ENCODE measurements at places on chromosomes 6 and 20.

DNA sequence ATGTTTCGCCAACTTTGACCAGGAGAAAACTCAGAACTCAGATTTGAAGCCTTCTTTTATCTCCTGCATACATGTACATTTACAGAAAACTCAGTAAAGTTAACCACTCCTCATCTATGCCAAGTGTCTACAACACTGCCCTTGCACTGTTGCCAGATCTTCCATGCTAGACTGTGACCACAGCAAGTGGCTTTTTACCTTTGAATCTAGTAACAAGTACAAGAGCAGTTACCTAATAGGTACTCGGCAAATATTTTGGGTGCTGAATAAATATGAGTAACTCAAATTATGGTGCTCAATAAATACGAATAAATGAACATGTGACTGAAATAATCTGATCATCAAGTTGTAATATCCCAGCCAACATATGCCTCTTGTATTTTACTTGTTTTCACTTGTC lies 184.9 kb downstream of the EYA4 start:
- DNase-seq = no peak

GRCh38 chr6:46637145-46637544 lies 15.5 kb downstream of the CYP39A1 start:
- no peak for DNase-seq

DNA sequence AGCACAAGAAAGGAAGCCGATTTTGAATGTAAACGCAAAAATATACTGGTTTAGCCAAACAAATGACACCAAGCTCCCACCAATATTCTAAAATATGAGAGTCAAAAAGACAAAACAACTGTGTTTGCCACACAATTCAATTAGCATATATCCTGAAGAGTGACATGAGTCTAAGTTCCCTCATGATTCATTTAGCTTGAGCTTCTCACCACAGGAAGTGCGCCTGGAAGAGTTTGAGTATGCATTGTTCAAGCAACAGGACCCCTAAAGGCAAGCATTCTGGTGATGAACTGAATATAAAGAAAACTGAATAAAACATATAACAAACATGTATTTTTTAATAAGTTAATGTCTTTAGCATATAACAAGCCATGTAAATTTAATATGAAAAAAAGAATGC lies 115.2 kb upstream of the RUNX2 start:
- DNase-seq = peak; percentile 43

- DNase-seq = no peak
These were observed 10.0 kb upstream of the LATS1 start for GRCh38 chr6:149727793-149728498.

DNA sequence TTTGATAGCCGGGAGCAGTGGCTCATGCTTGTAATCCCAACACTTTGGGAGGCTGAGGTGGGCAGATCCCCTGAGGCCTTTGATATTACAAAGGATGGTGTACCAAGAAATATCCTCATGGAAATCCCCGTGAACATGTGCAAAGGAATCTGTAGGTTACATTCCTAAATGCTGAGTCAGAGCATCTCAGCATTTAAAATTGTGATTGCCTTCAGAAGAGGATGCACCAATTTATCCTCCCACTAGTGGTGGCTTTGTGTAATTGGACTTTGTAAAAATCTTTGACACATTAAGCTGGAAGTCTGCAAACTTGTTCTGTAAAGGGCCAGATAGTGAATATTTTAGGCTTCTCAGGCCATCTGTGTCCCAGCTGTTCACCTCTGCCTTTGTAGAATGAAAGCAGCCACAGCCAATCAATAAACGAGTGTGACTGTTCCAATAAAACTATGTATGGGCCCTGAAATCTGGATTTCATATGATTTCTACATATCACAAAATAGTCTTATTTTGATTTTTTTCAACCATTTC lies 11.8 kb downstream of the TMEM14B start:
- DNase-seq = peak; percentile 93

- no peak for DNase-seq
These were observed 1049.8 kb downstream of the KIF16B start for GRCh38 chr20:15523400-15523799.

- DNase-seq = no peak
These were observed 1172.2 kb upstream of the CITED2 start for GRCh38 chr6:140546640-140547039.

DNA sequence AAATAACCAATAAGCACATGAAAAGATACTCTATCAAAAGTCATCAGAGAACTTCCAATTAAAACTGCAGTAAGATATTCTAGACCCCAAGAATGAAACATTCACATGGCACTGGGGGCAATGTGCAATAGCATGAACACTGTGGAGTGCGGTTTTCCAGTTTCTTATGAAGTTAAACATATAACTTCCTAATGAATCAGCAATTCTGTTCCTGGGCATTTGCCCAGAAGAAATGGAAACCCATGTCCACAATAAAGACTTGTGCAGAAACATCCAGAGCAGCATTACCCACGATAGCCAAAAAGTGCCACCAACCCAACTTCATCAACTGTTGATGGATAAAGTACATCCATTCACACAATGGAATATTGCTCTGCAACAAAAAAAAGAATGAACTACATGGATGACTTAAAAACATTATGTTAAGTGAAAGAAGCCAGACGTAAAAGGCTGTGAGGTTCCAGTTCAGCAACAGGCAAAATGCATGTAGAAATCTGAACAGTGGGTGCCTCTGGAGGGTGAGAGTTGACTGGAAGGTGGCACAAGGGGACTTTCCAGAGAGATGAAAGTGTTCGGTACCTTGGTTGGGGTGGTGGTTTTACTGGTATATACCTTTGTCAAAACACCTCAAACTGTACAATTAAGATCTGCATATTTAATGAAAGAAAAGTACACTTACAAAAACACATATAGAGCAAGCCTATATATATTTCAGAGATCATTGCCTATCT lies 207.2 kb upstream of the ECI2 start:
- no peak for DNase-seq

- no peak for DNase-seq
These were observed 73.3 kb upstream of the CD93 start for GRCh38 chr20:23159256-23159946.

GRCh38 chr6:43909474-43910148 lies 139.6 kb downstream of the VEGFA start:
- no peak for DNase-seq

- DNase-seq = no peak
These were observed 35.6 kb downstream of the UTRN start for GRCh38 chr6:144320741-144321140.

DNA sequence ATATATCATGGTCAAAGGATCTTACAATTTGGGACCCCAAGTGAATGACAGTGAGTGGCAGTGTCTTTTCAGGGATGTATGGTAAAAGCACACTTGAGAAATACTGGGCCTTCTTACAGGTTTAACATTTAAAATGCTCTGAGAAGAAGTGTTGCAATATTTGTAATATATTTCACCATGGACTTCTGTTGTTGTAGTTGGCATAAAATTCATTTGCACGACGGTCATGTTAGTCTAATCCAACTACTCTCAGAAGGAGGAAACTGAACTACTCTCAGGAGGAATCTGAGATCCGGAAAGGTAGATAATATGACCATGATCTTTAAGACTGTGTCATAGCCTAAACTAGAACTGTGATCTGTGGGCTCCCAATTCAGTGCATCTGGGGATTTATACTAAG lies 700.1 kb downstream of the HDGFL1 start:
- no peak for DNase-seq

DNA sequence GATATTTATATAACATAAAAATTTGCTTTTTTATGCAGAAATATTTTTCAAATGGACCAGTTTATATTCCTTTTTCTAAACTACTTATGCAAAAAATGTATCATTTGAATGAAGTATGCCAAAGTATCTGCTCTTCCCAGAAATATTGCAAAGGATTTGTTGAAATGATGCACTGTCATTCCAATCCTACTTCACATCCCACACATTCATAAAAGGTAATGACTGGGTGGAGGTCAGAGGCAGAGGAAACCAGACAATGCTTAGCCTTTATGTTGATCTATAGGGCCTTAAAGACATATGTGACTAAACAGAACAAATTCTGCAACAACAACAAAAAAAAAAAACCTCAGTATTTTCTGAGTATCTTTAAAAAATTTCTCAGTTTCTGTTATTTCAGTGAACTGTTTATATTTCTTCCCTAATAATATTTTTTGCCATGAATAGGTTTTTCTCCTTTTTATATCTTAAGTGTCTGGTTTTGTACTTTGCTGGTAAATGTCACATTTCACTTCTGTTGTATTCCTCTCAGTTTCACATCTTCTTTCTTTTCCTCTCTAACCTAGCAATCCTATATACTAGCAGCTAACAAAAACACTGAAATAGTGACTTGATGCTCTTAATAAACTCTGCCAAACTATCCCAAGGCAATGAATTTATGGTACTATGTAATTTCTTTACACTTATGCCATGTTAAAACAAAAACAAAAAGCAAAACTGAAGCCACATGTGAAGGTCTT lies 374.1 kb downstream of the BCKDHB start:
- no peak for DNase-seq

DNA sequence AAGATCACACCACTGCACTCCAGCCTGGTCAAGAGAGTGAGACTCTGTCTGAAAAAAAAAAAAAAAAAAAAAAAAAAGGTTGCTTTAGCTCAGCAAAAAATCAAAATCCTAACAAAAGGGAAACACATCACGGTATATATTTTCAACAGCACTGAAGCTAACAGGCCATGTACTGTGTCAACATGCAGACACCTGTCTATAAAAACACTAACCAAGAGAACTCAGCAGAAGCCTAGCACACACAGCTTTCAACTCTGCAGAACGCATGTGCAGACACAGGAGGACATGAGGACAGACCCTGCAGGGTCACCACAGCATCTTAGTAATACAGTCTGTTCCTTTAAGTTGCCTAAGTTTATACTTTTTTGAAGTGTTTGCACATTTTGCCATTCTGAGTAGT lies 13.5 kb downstream of the NINL start:
- DNase-seq = no peak

Measured in dermis blood vessel endothelial cell (primary cell).